ENCODE measurements at places on chromosomes 7 and 10. TPM values are rescaled to one million over a fixed set of nuclear protein-coding genes. Genes with fewer than 3 reads are reported as not detected.
A peak's percentile ranks its signal among the peaks of the same experiment; 100 is the strongest.

GRCh38 chr7:1228545-1229201 is 4.0 kb upstream of the UNCX start:
- no peak overlapping the region for H3K27ac ChIP-seq
- H3K36me3 ChIP-seq, result no peaks in the 10 kb centered on the region
- no peak overlapping the region for H3K4me3 ChIP-seq
- no peaks in the 10 kb centered on the region for H3K4me1 ChIP-seq

- H3K27ac ChIP-seq, result no peak overlapping the region
- no peak overlapping the region for H3K4me3 ChIP-seq
- H3K27me3 ChIP-seq, result no peaks in the 10 kb centered on the region
- no peak for DNase-seq
Observed at GRCh38 chr7:128443831-128444600, 11.7 kb upstream of the HILPDA start.

- peak; percentile 67 for DNase-seq
- H3K4me1 ChIP-seq, result no peaks in the 10 kb centered on the region
- no peak overlapping the region for H3K27ac ChIP-seq
- H3K4me3 ChIP-seq, result no peak overlapping the region
Observed at GRCh38 chr10:32256613-32257437, 90.1 kb downstream of the EPC1 start.

MTERF1 gene
- 4.9 TPM for total RNA-seq

GRCh38 chr10:10605551-10606081 is 412.1 kb upstream of the CELF2 start:
- no peaks in the 10 kb centered on the region for H3K4me1 ChIP-seq
- no peaks in the 10 kb centered on the region for H3K27me3 ChIP-seq
- no peaks in the 10 kb centered on the region for H3K36me3 ChIP-seq
- H3K4me3 ChIP-seq, result no peak overlapping the region

GRCh38 chr7:100632951-100633717 is 8.2 kb downstream of the TFR2 start:
- peak overlapping the region; percentile 30 for H3K4me3 ChIP-seq
- H3K36me3 ChIP-seq, result no peaks in the 10 kb centered on the region
- no peak overlapping the region for H3K27ac ChIP-seq
- no peaks in the 10 kb centered on the region for H3K4me1 ChIP-seq
- no peak for DNase-seq

Measured in right lobe of liver (tissue), 6 donors.